Stimulated activated CD8-positive, alpha-beta memory T cell treated with anti-CD3 and anti-CD28 coated beads, Interleukin-7, amount 100 ng/mL, for 1 hour (primary cell): ENCODE measurements at places on chromosomes 3 and 15.

DNA sequence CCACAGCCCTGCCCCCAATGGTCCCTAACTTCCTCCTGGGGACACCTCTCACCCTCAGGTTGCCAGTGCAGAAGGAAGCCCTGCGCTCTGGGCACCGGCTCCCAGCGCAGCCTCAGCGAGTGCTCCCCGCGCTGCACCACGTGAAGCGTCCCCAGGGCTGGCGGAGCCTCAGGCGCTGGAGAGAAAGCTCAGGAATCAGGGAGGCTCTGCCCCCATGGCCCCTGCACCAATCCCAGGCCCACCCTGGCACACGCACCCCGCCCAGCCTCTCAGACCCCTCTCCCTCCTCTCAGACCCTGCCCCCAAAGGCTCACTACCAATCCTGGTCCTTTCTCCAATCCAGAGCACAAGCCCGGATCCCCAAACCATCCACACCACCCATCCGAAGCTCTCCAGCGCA, 6.9 kb downstream of the COL7A1 start:
- DNase-seq: no peak

DNA sequence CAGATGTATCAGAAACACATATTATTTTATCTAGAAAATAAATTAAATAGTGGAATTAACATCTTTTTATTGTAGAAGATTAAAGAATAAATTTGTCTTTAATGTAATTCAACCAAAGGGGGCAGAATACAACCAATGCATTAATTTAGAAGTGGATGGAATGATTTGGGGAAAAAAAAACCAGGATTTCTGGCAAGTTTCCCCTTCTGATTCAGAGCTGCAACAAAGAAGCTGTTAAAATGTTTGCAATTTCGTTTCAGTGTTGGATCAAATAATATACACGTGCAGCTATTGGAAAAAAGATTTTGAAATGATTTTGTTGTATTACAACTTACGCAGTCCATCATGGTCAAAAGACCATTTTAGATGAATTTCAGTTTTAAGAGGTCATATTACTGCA, 71.6 kb upstream of the ZNF280D start:
- no peak for DNase-seq

DNA sequence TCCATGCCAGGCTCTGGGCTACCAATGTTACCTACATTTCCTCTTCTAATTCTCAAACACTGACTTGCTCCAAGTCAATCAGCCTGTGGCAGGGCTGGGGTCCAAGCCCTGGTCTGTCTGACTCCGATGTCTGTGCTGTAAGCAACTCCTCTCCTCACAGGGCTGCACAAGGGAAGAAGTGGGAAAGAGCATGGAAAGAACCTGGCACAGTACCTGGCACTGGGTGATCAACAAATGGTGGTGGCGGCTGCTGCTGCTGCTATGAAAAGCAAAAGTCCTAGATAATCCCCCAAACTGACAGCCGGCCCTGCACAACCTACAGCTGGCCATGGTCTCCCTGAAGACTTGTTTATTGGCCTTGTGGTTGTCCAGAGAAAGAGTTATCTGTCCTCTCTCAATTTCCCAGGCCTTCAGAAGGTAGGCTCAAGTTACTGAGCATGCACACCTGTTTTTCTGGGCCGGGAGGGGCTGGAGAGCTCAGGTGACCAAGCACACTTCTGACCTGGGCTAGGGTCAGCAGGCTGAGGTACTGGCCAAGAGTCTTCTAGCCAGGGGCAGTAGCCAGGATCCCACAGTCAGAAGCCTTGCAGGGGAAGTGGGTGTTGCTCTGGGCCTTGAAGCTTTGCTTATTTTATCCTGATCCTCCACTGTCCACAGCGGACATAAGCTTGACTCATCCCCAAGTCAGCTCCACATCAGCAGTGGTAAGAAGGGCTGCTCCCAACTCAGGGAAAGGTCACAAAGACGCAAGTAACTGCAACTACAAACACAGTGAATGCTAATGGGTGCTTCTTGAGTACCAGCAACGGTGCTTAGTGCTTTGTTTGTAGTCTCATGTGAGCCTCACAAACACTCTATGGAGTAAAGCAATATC, 35.3 kb upstream of the KY start:
- DNase-seq: no peak

GRCh38 chr3:24890012-24890411, 395.4 kb upstream of the THRB start:
- no peak for DNase-seq

DNA sequence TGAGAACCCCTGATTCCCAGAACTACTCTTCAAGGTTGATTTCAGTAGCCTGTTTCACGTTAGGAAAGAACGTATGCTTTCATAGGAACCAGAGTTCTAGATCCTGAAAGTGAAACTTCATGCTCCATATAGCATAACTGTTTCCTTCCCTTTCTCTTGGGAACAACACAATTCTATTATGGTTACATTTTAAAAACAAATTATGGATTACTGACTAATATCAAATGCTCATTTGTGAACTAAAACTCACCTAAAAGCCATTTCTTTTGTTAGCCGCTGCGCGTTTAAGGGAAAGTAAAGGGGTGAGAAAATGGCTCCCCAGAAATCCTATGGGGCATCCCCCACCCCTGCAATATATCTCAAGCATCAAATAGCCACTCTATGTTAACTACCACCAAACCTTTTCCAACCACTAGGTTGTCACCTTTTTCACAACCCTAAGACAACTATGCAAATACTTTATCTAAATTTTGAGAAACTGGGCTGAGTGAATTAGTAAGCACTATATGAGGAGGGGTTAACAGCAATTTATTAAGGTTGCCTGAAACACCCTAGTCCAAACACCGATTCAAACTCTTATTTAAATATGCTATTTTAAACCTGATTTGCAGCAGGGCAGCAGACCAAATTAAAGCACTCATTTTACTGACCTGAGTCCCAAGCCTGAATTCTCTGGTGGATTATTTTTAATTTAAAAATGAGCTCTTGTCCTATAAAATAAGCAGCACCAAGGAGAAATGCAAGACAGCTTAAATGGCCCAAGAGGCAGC, 2.4 kb downstream of the SIAH2 start:
- no peak for DNase-seq

GRCh38 chr3:114498539-114499370, 204.9 kb downstream of the TIGIT start:
- DNase-seq: no peak

DNA sequence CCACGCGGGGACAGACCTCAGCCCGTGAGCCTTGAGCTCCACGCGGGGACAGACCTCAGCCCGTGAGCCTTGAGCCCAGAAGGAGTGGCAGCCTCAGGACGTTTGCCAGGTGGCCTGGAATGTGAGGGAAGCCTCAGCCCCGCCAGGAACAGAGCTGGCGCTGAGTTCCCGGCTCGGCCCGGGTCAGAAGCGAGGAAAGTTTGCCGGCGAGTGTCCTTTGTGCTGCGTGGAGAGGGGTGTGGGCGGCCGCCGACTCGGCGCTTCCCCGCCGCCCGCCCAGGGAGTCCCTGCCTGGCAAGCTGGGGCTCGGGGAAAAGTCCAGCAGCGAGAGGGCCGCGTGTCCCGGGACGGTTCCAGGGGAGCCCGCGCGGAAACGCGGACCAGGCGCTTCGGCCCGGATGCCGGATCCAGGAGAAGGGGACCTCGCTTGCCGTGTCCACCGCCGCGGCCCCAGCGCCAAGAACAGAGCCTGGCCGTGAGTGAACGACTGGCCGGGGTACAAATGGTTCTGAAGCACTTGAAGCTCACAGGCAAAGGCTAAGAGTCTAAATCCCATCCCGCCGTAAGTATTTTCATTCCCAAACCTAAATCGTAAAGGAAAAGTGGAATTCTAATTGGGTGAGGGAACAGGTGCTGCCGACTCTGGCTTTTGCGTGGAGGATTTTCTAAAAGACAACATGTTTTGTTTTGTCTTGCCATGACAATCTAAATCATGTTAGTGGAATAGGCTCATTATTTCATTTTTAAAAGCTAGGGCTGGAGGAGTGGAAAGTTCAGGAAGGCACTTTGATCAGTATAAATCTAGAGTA, 1.7 kb downstream of the LRRN1 start:
- no peak for DNase-seq

GRCh38 chr3:127975153-127976029, 60.4 kb downstream of the KBTBD12 start:
- no peak for DNase-seq

- no peak for DNase-seq
Measured at GRCh38 chr15:78360367-78360801, 20.2 kb downstream of the CRABP1 start.

DNA sequence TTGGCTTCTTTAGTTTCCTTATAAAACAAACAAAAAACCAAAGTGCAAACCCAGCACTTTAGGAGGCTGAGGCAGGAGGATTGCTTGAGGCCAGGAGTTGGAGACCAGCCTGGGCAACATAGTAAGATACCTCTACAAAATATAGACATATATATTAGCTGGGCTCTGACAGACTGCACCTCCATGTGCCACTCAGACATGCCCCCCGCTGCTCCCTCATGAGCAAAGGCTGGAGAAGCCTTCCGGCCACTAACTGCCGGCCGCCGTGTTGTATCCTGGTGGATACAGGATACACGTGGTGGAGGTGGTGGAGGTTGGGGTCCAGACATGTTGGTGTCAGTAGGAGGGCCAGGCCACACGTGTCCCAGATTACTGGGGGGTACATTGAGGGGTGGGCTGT, 29.4 kb upstream of the CCR4 start:
- DNase-seq: no peak

GRCh38 chr15:22808761-22809280, 22.4 kb downstream of the NIPA1 start:
- DNase-seq: no peak

DNA sequence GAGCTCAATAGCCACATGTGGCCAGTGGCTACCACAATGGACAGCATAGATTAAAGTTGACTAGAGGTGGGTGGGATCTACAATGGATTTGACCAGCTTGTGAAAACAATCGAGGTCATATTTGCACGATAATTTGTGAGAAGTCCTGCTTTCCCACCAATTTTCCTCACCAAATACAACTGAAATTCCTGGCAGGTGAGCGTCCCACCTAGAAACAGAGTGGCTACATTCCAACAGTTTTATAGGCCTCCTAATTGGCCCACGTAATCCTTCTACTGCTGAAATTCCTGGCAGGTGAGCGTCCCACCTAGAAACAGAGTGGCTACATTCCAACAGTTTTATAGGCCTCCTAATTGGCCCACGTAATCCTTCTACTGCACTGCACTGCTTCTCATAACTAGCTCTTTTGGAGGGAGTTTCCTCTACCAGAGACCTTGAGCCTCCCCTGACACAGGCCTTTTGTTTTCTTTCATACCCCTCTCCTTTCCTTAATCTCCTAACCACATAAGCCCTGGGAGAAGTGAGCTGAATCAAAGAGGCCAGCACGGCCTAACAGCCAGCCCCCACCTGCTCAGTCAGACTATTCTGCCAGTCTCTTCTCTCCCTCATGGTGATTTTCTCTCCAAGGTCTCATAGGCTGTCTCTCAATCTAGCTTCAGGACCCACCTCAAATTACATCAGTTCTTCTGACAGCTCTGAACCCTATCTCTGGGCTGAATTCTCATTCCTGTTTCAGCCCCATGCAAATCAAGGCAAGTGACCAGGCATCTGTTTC, 80.2 kb downstream of the BFSP2 start:
- DNase-seq: no peak

DNA sequence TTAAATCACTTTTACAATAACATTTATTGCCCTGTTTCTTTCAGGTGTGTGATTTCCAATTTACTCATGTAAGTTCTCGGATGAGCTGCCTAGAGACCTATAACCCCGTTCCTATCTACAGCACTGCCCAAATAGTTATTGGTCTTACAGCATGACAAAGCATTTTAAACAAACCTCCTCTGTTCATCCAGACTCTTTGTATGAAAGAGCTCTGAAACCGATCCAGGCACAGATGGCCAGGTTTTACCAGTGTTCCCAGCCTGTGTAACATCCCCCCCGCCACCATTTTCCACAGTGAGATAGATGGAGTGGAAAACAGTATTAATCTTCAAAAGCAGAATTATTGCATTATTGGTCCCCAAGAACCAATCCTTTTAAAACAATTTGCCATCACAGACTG, 59.0 kb upstream of the SPTSSB start:
- DNase-seq: no peak

- DNase-seq: no peak
Measured at GRCh38 chr3:124812291-124813265, 74.6 kb downstream of the ITGB5 start.

DNA sequence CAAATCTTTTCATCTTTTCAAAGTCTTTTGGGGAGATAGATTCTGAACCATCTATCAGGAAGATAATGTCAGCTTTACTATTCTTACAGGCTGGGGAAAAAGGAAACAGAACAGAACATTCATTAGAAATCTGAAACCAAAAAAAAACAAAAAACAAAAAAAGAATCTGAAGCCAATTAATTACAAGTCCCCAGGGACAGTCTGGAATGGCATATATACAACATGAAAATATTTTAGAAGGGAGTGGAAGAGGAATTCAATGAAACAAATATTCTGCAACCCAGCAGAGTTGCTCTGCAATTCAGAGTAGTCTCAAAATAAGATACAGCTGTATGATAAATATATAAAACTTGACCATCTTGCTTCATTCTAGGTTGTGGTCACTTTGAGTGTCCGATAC, 41.7 kb upstream of the CAPN7 start:
- no peak for DNase-seq

GRCh38 chr3:50128001-50128400, 27.1 kb upstream of the SEMA3F start:
- DNase-seq: no peak

GRCh38 chr15:81146466-81146865, 12.4 kb downstream of the CFAP161 start:
- no peak for DNase-seq

- no peak for DNase-seq
Measured at GRCh38 chr3:60933824-60934223, 317.4 kb downstream of the FHIT start.

GRCh38 chr3:137121704-137122314, 164.0 kb downstream of the IL20RB start:
- DNase-seq: no peak

DNA sequence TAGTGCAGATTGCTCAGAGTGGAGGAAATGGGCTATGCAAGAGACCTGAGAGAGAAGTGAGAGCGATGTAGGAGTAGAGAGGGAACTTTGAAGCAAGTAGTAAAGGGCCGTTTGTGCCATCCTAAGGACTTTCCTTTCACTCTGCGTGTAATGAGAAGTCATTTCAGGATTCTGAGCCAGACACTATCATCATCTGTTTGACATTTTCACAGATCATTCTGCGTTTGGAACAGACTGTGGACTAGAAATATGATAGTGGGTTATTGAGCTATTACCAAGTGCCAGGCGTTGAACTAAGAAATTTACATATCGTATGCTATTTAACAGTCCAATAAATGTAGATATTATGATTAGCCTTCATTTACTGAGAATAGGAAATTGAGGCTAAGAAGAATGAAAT, 150.0 kb upstream of the ROBO2 start:
- DNase-seq: no peak

- DNase-seq: no peak
Measured at GRCh38 chr15:89964232-89964954, 36.7 kb upstream of the ZNF710 start.
